Activated naive CD8-positive, alpha-beta T cell treated with anti-CD3 and anti-CD28 coated beads, Interleukin-2, amount 50 U/mL, for 16 hours (primary cell): ENCODE measurements at places on chromosomes 11 and 22.

DNA sequence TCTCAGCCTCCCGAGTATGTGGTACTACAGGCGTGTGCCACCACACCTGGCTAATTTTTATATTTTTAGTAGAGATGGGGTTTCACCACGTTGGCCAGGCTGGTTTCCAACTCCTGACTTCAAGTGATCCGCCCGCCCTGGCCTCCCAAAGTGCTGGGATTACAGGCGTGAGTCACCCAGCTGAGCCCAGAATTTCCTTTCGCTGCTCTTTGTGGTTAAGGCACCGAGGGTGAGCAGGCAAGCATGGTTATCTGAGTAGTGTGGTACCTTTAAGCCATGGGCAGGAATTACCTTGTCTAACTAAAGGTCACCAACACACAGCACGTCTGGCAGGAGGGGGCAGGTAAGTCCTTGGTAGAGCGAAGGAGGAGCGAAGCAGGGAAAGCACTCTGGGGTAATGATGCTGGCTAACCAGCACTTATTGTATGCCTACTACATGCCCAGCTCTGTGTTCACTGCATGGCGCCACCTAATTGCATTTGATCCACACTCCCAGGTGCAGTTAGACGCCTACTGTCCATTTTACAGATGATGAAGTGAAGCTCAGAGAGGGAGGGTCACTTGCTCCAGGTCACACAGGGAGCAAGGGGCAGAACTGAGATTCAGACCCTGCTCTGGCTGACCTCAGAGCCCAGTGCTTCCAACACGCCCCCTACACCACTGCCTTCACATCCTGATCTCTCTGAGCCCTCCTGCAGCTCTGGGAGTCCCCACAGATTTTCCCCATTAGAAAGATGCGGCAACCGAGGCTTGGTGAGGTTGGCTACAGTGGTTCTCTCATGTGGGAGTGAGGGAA is 45.7 kb downstream of the TRIOBP start:
- no peak for DNase-seq

DNA sequence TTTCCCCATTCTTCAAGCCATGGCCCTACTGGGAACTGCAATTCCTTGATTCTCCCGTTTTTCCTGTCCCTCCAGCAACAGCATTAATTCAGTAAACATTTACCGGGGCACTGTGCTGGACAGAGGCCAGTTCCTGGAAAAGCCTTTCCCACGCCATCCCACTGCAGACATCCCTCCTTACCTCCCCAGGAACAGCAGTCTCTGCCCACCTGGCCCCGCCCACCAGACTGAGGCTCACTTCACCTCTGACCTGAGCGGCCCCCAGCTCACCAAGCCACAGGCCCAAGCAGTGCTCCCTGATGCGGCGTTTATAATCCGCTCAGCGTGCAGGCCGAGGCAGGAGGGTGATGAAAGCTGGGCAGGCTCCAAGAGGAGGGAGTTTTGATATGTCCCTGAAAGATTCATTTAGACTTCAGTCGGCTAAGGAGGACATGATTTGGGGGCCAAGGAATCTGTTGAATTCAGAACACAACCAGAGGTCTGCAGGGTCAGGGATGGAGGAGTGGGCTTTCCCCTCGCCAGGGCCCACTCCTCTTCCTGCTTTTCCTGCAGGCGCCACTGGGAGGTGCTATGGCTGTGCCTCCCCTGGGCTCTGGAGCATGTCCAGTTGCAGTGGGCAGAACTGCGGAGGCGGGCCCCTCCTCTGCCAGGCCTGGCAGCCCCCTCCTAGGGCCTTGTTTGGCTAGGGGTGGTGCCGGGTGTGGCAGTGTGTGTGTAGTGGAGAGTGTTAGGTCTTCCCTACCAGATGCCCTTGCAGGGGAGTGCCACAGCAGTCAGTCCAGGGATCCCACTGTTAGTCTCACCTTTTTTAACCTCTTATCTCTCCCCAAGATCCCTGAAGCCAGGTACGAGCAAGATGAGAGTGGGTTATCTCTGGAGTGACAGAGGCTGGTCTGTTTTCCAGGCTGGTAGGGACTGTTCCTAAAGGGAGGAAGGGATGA is 1.4 kb upstream of the TAGLN start:
- DNase-seq = no peak

DNA sequence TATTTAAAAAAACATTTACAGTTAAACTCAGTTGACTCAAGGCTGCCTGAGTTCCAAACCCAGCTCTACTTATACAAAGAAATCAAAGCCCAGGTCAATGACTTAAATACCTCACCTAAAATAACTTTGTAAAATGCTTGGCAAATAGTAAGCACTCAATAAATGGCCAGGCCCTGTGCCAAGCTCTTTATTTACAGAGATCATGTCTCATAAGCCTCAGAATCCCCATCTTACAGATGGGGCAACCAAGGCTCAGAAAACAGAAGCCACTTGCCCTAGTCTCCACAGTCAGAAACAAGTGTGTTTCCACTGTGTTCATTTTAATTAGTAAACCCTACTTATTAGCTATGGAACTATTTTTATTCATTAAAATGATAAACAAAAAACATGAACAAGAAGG is 30.5 kb upstream of the TTC28 start:
- DNase-seq = no peak

GRCh38 chr11:118223992-118224391 is 819 bp downstream of the JAML start:
- no peak for DNase-seq

- no peak for DNase-seq
These were observed 77.3 kb upstream of the ATXN10 start for GRCh38 chr22:45594123-45594941.

- DNase-seq = no peak
These were observed 453 bp downstream of the GAS2 start for GRCh38 chr11:22666688-22667439.

DNA sequence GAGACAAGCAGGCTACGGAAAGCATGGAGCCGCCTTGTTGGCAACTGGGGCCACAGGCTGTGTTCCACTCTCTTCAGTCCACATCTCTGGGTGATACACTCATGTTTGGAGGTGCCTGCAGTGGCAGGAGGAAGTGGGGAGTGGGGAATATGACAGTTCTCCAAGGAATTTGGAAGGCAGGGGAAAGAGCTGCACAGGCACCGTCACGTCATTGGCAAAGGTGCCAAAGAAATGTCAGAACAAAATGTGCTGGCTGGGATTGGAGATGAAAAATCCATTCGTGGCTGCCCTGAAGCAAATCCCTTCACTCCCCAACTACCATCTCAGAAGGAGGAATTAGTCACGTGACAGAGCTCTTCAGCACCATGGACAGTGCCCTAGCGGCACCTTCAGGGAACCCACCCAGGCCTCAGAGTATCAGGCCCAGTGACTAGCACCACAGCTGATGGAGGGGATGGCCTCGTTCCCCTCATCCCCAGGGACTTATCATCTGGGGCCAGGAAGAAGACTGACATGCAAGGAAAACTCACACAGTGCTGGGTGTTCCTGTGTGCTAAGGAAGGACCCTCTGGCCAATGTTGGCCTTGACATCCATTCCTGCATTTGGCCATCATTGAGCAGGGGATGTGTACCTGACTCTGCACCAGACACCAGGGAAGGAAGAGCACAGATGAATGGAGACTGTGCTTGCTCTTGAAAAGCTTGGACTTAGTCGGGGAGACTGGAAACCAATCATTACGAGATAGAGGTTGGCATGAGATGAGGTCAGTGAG is 48.5 kb upstream of the PRDM11 start:
- no peak for DNase-seq

DNA sequence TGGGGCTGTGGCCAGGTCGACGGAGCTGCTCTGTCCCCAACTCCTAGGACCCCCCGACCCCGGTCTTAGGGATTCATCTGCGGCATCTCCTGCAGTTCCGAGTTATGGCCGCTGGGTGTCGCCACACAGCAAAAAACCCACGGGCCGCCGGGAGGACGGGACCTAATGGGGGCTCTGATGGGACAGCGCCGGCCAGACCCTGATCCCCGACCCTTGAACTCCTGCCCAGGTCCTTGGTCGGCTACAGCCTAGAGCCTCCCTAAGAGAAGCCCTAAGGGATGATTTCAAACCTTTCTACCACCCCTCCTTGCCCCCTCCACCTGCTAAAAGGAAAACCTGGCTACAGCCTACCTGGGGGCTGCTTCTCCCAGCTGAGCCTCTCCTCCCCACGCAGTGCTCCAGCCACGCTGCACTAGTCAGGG is 30.8 kb upstream of the LRRC10B start:
- DNase-seq = peak; percentile 31

GRCh38 chr11:114237321-114238280 is 58.6 kb upstream of the NNMT start:
- no peak for DNase-seq

GRCh38 chr11:43930868-43931716 is 11.3 kb upstream of the C11orf96 start:
- no peak for DNase-seq

DNA sequence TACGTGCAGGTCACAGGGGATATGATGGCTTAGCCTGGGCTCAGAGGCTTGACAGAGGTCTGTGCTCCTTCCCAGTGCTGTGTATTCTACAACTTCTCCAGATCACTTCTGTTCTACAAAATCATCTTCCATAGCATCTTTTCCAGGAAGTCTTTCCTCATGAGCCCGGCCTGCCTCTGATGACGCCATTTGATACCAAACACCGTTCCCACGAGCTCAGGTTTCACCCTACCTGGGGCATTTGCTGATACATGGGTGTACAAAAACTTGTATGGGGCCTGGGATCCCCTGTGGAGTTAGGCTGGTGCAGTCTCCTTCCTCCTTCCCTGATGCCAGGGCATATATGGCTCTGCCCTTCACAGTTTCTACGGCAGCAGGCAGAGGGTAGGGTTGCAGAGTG is 78.7 kb downstream of the NECTIN1 start:
- DNase-seq = no peak

DNA sequence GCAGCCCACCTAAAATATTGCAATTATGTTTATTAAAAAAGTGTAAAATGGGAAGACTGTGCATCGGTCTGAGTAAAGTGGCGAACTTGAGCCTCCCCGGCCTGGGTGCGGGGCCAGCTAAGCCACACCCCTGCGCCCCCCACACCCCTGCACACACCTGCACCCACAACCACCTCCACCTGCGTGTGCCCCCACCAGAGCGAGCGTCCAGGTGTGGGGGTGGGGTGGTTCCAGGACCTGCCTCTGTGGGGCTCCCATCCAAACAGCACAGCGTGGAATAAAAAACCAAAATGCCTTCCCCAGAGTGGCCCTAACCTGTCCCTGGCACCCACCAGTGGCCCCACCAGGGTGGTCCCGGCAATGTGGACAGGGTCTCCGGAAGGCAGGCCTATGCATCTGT is 30.1 kb upstream of the CARS1 start:
- DNase-seq = no peak

DNA sequence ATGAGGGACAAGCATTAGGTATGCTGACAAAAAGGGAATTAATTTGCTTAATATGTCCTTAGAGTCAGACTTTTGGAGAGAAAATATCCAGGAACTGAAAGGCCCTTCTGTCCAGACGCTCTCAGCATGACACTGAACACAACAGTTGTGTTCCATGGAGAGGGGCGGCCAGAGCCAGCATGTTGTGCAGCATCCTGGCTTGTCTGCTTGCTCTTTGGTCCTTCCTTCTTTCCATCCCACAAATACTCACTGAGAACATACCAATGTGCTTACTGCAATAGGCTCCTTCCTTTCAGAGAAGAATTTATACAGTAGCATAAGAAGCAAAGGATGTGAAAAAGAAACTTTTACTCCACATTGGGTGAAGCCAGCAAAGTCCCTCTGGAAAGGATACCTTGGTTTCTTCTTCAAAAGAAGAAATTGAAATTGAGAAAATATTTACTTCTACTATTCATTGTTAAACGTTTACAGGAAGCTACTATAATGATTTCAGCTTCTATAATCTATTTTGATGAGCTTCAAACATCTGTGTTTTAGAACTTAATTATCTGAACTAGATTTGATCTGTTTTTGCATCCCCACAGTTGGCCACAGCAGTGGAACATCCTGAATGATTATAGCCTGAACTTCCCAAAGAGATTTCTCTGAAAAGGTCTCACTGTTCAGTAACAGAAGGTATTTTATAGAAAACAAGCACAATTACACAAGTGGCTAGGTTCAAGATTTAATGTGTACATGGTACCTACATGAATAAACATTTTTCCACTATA is 304.1 kb upstream of the PITPNB start:
- no peak for DNase-seq

GRCh38 chr22:50199829-50200460 is 866 bp upstream of the SELENOO start:
- DNase-seq = no peak
